ENCODE measurements at places on chromosomes 2 and 18.

DNA sequence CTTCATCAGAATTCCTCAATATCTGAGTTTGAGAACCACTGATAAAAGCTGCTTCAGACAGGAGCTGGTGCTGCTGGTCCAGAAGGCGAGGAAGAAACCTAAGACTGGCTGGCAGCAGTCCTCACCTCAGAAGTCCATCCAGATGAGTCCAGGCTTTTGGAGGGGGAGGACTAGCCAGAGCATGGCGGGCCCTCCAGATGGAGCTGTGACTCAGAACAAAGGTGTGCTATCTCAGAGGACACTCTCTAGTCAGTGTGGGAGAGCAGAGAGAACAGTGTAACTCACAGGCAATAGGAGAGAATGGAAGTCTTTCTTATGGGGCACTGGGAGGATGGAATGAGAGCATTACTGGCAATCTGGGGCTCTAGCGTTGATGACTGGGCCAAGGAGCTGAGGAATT is 191.4 kb downstream of the NYAP2 start:
- DNase-seq, result no peak

DNA sequence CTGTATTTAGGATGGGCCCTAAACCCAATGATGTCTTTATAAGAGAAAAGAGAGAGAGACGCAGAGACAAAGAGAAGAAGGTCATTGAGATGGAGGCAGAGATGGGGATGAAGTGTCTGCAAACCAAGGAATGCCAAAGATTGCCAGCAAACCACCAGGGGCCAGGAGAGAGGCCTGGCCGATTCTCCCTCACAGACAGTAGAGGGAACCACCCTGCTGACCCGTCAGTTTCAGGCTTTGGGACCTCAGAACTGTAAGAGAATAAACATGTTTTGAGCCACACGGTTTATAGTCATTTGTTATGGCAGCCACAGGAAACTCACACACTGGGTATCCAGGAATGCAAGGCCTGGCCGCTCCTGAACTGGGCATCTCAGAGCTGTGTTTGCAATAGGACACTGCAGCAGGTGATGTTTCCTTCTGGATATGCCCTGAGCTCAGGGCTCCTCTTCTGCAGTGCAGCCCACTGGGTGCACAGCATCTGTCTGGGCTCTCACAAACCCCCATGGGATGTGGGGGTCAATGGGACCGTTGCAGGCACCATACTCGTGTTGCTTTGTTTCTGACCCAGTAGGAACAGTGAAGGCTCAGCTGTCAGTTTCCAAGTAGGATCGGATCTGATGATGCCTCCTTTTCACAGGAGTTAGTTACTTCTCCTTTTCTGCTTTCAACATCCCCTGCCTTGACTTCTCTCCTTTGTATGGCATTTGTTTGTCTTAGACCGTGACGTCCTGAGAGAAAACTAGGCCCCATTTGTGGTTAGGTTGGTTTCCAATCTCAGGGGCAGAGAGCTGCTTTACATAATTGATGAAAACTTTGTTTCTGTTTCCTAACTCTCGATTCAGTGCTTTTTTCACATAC is 20.8 kb downstream of the PTPN18 start:
- DNase-seq, result no peak

- DNase-seq, result peak; percentile 1
Measured at GRCh38 chr18:9612215-9612830, 2.0 kb downstream of the PPP4R1 start.

- DNase-seq, result no peak
Measured at GRCh38 chr2:153132418-153132817, 346.1 kb downstream of the RPRM start.
